Naive B cell (primary cell): ENCODE measurements at places on chromosomes 3 and 15. TPM values are rescaled to one million over a fixed set of nuclear protein-coding genes. Genes with fewer than 3 reads are reported as not detected.

- no peak for DNase-seq
Measured at GRCh38 chr3:196989721-196990262, 21.2 kb upstream of the PIGZ start.

DNA sequence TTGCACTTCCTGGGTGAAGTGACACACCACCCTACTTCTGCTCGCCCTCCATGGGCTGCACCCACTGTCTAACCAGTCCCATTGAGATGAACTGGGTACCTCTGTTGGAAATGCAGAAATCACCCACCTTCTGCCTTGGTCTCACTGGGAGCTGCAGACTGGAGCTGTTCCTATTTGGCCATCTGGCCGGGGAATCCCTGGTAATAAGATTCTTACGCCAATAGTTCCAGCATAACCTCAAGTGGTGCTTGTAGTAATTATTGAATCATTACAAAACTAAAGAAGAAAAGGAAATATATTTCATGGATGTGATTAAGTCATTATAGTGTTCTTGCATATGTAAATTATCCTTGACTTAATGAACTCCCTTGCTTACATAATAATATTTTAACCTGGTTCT, 841.9 kb downstream of the CADM2 start:
- no peak for DNase-seq

DNA sequence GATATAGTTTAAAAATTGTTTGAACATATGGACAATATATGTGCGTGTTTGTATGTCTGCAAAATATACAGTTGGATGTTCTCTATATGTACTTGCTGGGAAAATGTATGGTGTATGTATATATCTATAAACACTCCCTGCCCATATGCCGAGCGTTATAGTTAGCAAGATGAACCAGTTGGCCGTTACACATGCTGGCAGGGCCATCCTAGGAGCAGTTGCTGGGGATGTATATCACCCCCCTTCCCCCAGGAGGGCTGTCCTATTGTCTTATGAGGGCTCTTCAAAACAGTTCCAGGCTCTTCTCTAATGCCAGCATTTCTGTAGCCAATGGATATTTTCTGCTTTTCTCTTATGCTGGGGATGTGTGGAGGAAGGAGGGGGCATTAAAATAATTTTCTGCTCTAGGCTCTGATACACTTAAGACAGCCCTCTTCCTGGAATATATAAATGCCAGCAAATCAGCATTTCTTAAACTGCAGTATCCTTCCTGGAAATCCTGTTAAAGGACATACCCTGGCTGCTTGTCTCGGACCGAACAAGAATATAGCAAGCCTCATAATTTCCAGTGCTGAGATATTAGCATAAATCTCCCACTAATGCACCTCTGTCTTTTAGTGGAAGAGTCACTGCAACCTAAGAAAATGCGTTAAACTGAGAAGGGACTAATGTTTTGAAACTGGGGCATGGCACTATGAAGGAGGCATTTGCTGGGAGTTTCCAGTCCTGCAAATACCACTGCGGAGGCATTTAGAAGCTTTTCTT, 134.4 kb downstream of the MDFIC2 start:
- DNase-seq, result no peak

DAZL gene
- 2.3 TPM for polyA plus RNA-seq

SCG3 gene
- polyA plus RNA-seq, result not detected

IFT122 gene
- polyA plus RNA-seq, result not detected
